ENCODE measurements at places on chromosomes 11 and 22.
A peak's percentile ranks its signal among the peaks of the same experiment; 100 is the strongest.

- DNase-seq, result no peak
Measured at GRCh38 chr11:83259559-83259958, 26.6 kb downstream of the CCDC90B start.

DNA sequence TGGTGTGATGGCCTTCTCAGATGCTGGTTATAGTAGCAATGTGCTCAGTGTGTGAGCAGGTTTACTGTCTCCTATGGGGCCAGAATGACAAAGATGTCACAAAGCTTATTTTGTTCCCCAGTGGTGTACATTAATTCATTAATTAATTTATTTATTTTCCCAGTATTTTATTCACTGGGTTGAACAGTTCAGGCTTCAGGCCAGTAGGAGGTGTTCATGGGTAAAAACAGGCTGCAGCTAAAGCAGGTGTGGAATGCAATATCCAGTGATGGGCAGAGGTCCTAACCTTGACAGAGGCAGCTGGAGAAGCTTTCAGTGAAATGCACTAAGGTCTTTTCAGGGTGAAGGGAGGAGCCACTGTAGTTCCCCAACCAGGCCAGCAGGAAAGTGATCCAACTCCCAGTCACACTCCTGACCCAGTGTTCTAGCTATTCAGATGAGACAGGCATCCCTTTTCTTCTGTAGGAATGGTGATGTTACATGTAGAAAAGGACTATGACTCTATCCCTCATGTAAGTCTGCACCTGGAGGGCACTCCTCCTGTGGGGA is 7.8 kb upstream of the FANCF start:
- no peak for DNase-seq

GRCh38 chr22:44698531-44699421 is 3.2 kb upstream of the PRR5 start:
- no peak for DNase-seq

DNA sequence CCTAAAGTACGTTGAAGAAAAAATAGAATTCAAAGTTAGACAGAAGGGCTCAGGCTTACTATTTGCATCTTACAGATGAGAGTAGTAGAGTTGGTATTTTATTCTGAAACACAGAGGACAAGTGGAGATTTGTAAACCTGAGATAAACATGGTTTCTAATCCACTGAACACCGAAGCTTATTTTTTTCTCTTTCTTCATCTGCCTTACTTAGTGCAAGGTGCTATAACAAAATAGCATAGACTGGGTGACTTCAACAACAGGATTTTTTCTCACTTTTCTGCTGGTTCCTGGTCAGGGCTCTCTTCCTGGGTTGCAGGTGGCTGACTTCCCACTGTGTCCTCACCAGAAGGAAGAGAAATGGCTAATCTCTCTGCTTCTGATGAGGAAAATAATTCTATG is 2.1 kb upstream of the HBG1 start:
- DNase-seq, result no peak

DNA sequence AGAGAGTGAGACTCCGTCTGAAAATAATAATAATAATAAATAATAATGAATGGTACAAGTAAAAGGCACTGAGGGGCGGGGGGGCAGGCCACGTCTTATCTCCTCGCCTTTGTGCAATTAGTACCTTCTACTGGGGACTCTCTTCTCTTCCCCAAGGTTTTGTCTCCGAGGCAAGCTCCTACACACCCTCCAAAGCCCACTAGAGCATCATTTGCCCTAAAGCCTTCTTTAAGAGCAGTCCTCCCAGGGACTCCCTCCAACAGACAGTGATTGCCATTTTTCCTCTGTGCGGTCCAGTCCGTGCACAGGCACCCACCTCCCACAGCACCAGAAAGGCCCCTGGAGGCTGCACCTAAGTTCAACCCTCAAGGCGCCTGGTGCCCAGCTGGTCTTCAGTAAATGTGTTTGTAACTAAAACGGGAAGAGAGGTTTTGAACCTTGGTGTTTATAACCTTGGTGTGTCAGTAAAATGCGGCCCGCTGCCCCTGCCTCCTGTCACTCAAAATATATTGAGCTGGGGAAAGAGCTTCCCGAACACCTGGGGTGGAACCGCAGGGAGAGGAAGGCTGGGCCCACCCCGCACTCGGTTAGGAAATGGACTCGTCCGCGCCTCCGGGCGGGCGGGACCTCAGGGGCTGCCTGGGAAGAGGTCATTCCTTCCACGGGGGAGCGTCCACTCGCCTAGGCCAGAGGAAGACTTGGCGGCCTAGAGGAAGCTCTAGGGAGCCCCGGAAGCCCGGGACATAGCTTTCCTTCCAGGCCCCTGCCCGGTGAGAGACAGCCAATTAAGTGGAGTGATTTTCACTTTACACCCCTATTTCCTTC is 4.7 kb upstream of the KDELR3 start:
- no peak for DNase-seq

DNA sequence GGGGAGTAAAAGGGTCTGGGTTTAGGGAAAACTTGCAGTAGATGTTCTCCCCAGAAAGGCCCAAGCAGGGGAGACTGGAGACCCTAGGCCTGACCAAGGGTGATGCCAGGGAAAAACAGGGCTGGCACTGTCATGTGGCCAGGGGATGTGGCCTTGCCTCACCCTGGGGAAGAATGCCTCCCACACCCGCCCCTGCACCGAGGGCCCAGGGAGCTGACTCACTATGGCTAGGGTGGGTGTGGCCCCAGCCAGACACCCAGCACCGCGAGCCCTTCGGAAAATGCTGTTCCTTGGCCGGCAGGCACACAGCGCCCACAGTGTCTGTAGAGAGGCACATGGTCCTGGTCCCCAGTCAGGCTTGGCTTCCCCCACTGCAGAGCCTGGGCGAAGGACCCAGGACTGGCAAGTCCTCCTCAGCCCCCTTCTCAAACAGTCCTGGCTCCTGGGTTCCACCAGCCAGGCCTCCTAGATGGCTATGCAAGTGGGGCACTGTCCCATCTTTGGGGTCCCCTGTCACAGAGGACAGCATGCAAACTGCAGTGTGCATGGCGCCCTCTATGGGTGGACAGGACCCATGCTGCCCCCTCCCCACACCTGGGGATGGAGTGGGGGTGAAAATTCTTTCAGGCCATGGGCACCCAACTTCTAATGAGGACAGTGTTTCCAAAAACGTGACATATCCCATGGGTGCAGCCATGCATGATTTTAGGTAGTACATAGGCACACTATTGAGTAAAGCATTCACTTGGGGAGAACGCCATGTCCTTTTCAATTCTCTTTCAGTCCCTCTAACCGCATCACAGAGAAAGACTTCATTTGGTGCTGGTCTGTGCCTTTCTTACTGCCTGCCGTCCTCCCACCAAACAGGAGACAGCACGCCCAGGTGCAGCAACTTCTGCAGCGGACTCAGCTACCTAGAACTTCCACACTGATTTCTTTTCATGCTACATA is 15.2 kb downstream of the TMPRSS5 start:
- peak; percentile 80 for DNase-seq

GRCh38 chr11:26245046-26245445 is 86.9 kb upstream of the ANO3 start:
- no peak for DNase-seq

- DNase-seq, result peak; percentile 70
Measured at GRCh38 chr11:10930972-10931760, 73.3 kb upstream of the ZBED5 start.

- no peak for DNase-seq
Measured at GRCh38 chr11:100639140-100639539, 47.9 kb upstream of the ARHGAP42 start.

- no peak for DNase-seq
Measured at GRCh38 chr22:49142891-49143290, 684.8 kb downstream of the BRD1 start.

GRCh38 chr11:8081591-8082250 is 710 bp downstream of the TUB start:
- no peak for DNase-seq

- DNase-seq, result no peak
Measured at GRCh38 chr22:20996031-20996410, 5.9 kb downstream of the THAP7 start.

DNA sequence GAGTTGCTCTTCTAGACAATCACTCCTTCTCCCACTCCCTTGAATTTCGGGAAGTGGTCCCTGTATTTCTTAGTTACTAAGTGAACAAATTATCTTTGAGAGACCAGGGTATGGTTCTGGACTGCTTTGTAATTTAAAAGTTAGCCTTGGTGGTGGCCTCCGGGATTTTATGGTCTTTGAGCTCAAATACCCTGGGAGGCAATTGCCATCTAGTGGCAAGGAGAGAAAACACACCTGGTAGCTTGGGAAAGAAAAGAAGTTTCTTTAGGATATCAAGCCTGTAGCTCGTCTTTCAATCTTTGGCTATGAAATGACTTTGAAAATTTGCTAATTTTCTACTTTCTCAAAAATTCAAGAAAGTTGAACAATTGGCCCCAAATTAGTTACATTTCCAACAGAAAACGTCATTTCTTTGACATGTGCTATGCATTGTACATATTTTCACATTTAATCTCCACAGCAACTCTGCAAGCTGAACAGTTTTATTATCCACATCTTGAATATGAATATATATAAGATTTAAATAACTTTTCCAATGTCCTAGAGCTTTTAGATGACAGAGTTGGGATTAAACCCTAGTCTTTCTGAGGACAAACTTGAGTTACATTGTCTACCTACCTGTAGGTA is 39.1 kb downstream of the MMP27 start:
- DNase-seq, result peak; percentile 18

DNA sequence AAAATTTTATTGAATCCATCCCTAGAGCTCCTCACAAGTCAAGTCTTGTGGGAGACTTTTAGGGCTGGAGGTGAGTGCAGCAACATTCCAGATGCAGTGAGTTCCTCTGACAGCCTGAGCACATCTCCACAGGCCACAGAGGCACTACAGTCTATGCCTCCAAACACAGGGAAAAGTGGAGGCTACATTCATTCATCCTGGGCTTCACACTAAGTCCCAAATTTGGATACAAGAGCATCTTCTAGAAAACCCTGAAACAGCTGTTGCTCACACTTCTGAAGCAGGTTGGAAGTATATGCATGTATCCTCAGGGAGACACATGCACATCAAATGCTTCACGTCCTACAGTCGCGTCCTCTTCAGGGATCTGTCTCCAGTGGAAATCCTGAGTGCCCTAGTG is 1.2 kb downstream of the CD3D start:
- DNase-seq, result no peak

GRCh38 chr11:116918925-116919655 is 81.7 kb upstream of the APOA1 start:
- no peak for DNase-seq

- no peak for DNase-seq
Measured at GRCh38 chr11:29324328-29324727, 692.5 kb downstream of the KCNA4 start.

GRCh38 chr11:10108915-10109680 is 184.9 kb downstream of the SBF2 start:
- no peak for DNase-seq

DNA sequence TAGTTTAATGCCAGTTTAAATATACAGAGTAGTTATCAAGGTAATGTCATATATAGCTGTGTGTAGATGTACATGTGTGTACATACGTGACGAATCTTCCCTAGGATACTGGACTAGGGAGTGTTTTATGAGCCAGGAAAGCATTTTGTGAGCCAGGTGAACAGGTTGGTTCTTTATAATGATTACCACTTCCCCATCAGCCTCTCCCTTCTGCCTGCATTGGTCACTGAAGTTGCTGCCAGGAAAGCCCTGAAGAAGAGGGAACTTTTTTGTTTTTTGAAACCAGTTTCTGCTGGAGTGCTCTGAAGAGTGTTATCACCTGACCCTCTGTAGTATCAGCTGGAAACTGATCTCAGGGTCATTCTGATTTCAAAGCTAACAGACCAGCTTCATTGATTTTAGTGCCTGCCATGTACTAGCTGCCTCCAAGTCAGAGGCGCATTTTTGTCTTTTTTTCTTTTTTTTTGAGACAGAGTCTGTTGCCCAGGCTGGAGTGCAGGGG is 14.2 kb upstream of the ST14 start:
- DNase-seq, result peak; percentile 51

GRCh38 chr11:75328426-75329277 is 22.8 kb downstream of the ARRB1 start:
- peak; percentile 85 for DNase-seq

DNA sequence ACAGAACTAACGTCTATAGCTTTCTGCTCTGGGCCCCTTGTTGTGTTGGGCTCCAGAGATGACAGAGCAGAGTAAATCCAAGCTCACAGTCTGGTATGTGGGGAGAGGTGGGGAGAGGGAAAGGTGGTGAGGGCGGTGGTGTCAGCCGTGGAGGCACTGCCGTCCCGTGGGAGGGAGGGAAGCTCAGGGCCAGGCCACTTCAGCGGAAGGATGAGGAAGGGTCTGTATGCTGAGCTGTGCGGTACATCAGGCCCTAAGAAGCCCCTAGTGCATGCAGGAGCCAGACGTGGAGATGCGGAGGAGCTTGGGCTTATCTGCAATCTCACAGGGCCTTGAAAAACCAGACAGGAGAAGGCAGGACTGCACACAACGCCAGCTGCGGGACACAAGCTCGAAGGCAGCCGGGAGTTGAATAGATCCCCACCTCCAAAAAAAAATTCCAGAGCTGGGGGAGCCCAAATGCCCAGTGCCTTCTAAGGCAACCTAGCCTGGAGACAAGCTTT is 1.5 kb downstream of the KRTAP5-5 start:
- DNase-seq, result no peak

DNA sequence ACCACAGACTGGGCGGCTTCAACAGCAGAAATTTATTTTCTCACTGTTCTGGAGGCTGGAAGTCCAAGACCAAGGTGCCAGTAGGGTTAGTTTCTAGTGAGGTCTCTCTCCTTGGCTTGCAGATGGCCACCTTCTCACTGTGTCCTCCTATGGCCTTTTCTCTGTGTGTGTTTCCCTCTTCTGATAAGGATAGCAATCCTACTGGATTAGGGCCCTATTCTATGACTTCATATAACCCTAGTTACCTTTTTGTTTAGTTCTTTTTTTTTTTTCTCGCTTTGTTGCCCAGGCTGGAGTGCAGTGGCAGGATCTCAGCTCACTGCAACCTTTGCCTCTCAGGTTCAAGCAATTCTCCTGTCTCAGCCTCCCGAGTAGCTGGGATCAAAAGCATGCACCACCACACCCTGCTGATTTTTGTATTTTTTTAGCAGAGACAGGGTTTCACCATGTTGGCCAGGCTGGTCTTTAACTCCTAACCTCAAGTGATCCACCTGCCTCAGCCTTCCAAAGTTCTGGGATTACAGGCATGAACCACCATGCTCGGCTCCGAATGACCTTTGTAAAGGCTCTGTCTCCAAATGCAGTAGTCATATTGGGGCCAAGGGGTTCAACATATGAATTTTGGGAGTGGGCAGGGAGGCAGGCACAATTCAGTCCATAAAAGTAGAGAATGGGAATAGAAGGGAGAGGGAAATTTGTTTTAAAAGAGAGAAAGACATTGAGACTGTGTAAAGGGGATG is 25.5 kb upstream of the NNMT start:
- no peak for DNase-seq

- DNase-seq, result no peak
Measured at GRCh38 chr22:31045900-31046538, 35.1 kb upstream of the SMTN start.

GRCh38 chr11:78251083-78251775 is 62.5 kb downstream of the USP35 start:
- no peak for DNase-seq

DNA sequence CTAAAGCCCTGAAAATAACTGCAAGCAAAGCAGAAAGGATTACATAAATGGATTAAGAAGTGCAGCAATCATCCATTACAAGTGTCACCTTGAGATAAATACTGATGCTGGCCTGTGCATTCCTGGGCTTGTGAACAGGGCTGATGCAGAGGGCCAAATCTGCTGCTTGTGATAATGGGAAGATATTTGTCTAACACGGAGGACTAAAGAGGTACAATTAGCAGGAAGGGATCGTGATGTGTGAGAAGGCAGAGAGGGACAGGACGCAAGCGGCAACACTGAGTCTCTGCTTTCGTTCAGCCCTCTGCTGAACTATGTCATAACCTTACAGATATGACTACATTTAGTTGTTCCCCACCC is 107.7 kb upstream of the DDI1 start:
- no peak for DNase-seq

Data from transverse colon (tissue), 4 donors.